ENCODE measurements at places on chromosomes 4 and X.

DNA sequence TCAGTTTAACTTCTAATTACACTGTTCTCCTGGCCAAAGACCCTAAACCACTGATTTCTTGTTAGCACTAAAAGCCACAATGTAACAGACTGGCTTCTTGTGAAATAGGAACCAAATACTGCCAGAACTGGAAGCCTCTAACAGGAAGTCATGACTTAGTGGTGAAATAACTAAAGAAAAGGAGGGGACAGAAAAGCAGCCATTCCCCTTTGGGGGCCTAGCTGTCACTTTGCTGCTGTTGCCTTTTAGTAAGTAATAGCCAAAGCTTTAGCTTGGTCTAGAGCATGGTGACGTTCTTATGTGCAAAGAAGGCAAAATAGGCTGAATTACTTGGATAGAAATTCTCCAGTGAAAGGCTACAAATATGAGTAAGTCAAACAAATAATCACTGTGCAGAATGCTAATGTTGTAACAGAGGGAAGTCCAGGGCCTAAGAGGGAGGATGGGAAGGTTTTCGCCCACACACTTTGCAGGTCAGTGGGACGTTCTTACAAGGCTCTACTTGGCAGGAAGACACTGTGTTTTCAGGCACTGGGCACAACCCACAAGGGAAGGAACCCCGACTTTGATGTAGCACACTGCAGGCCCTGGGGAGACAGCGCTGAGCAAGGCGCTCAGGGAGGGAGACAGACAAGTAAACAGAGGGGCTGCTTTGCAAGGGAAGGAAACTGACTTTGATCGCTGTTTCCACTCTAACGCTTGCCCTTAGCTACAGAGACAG is 16.7 kb downstream of the GAB3 start:
- DNase-seq: peak; percentile 57

- no peak for DNase-seq
Measured at GRCh38 chr4:103074744-103075434, 1.7 kb downstream of the SLC9B2 start.

DNA sequence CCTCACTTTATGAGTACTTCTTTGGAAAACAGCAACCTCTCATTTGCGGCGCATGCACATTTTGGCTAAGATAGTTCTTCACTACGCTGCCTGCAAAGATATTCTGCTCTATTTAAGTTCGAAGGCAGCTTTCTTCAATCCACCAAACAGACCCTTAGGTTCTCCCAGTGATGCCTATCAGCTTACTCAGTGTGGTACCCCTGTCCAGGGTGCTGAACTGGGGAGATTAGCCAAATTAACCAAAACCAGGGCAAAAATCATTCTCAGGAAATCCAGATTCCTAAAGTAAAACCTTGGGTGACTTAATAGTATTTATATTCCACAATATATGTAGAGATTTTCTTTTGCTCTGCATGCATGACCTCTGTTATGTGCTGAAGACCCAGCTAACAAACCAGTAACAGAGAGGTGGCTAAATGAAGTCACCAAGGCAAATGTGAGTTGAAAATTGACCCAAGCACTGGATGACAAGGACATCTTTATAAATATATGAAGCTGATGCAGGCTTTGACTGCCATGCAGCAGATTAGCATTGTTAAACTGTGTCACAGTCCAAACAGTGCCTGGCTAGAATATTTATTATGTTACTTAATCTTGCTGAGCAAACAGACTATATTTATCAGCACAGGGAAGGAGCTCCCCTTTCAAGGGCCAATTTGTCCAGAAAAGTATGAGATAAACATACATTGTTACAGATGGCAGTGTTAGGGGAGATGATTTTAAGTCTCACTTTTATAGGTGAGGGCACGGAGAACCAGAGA is 418.2 kb downstream of the STIM2 start:
- no peak for DNase-seq

DNA sequence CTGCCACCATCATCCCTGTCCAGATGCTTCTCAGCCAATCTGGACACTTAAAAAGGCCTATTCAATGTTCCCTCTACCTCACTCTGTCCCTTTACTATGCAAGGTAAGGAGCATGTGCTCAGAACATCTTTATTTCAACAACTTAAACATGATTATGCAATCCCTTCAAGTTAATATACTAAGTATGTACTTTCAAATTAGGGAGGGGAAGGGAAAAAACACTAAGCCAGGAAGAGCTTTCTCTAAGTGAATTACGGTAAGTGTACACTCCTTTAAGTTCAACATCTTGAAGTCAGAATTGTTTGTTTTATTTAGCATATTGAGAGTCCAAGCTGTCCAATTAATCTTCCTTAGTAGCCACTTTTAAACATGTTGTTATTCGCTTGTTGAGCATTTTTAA is 14.1 kb downstream of the SLC10A7 start:
- DNase-seq: no peak

DNA sequence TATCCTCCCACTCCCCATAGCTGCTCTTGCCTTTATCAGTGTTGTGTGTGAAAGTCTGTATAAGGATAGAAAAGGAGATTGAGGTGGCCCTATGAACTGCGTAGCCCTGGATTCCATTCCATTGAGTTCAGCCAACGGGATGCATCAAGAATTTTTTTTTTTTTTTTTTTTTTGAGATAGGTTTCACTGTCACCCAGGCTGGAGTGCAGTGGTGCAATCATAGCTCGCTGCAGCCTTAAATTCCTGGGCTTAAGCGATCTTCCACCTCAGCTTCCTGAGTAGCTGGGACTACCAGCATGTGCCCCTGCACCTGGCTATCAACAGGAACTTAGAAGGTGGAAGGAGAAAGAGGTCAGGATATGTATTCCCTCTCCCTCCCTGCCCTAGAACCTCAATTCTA is 187.2 kb upstream of the SPRY1 start:
- no peak for DNase-seq

DNA sequence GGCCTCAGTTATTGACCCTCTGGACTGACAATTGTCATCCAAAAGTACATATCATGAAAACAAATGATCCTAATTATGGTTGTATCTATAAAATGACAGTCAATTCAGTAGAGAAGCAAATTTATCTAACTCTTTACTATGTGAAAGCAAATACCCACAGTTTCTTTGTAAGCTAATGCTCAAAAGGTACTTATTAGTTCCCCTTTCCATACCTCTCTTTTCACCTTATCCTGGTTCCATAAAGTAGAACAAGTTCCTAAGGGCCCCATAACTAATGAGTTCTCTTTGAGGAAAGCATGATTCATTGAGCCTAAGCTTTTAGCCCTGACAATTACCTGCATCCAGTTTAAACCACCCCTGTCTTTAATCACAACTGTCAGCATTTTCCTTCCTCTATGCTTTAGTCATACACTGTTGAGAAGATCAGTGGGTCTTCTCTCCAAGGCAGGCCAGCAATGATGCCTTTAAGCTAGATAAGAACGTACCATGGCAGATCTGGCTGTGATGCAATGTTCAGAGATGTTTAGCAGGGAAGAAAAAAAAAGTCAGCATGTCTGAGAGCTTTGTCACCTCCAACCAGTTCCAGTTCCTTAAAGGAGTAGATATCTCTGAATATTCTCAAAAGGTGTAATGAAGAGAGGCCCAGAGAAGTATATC is 179.7 kb upstream of the RASGEF1B start:
- DNase-seq: no peak

GRCh38 chrX:14864631-14865030 is 8.2 kb downstream of the FANCB start:
- DNase-seq: no peak

- DNase-seq: no peak
Measured at GRCh38 chrX:12360986-12361598, 222.8 kb downstream of the FRMPD4 start.

DNA sequence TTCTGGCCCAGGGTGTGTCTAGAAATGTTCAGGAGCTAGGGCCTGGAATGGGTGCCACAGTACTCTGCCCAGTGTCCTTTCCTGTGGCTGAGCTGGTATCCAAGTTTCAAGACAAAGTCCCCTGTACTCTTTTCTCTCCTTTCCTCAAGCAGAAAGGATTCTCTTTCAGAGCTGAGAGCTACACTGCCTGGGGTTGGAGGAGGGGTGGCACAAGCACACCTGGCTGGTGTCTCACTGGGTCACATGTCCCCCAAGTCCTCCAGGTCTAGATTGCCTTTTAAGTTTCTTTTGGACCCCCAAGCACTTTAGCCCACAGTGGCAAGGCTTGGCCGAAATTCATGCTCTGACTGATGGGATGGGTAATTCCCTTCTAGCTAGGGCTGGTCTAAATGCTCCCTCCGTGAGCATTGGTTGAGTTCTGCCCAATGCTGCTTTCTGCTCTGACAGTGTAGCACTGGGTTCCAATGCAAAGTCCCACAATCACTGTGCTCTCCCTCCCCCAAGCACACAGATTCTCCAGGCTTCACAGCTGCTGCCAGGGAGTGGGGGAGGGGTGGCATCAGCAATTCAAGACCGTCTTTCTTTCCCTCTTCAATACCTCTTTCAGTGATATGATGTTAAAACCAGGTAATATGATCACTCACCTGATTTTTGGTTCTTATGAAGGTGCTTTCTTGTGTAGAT is 47.8 kb downstream of the BEX3 start:
- DNase-seq: no peak

DNA sequence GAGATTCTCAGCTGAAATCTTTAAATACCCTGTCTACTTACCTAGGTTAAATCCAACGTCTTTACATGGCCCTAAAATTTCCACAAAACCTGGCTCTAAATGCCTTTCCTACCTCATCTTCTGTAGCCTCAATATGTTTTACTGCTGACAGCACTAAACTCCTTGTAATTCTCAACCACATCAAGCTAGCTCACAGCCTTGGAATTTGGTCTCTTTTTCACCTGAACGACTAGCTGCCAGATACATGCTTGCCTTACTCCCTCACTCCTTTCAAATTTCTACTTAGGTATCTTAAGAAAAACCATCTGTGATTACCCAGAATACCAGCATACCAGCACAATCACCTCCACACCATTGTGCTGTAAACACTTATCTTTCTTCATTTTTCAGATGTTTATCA is 635.6 kb upstream of the PCDH10 start:
- no peak for DNase-seq

DNA sequence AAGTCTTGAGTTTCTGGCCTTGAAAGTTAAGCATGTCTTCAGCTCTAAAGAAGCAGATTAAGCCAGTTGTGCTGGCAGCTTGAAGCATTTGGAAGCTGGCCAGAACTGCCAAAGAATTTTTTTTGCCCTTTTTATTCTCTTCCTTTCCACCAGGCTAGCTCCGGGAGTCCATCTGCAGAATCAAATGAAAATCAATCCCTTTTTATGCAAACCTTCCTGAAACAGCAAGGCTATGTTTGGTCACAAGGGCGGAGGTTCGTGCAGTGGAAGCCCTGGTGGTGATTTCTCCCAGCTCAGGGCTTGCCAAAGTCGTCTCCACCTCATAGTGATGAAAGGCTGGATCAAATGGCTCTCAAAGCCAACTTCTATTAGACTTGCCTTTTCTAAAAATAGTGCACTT is 21.6 kb upstream of the C4orf54 start:
- no peak for DNase-seq

DNA sequence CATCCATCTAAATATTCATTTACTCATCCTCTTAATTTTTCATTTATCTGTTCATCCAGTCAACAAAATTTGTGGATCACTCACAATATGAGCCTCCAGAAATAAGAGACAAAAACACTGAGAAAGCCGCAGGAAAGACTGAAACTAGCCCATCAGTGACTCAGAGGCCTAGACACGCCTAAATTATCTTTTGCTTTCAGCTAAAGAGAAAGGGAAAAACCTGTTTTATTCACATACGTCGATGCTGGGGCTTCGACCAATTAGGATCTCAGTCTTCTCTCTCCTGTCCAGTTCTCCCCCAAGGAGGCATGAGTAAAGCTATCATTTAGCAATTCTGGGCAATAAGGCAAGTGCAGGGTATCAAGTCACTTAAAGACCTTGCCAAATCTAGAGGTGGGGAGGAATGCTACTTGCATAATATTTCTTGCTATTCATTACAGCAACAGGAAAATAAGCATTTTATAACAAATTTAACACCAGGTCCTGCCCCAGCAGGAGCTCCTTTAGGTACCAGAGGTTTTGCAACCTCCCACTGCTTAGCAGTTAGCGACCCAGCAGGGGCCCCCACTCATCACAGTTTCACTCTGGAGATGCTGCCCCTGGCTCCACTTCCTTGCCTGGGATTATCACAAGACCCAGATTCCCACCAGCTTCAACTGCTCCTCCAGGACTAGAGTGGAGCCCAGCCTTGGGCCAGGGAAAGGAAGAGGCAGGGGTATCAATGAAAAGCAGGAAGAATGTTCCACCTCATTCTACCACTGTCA is 30.1 kb upstream of the TMEM154 start:
- DNase-seq: no peak

- no peak for DNase-seq
Measured at GRCh38 chr4:172758586-172759340, 409.8 kb upstream of the GALNT7 start.

GRCh38 chr4:184662236-184662635 is 12.7 kb downstream of the PRIMPOL start:
- no peak for DNase-seq

DNA sequence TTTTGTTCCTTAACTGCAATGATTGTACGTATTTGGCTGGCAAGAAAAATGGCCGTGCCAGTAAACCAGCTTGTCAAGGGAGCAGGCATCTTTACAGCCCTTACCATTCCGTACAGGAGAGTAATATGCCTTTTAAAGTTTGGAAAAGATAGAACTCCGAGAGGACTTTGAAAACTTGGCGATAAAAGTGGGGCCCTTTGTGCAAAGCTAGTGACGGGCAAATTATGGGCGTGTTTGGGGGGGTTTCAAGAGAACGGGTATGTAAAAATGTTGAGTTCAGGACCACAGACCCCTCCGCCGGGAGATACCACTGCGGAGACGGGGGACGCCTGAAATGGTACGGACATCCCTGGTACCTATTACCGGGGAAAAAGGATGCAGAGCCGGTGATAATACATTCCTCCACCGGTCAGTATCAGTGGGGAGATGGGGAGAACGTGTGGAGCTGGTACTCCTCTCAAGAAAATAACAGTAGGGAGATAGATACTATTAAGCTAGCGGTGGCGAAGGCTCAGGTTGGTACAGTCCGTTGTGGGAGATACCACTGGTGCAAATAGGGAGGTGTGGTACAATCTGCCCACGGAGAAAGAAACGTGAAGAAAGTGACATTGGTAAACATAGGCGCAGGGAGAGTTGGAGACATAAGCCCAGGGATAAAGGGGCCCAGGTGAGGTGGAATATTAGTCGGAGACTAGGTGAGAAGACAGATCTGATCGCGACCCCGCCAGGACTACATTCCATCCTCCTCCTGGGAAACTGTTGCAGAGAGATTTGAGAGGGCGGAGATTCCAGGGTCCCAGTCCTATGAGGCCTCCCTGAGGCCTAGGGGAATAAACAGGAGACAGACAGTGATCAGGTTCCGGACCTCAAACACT is 14.5 kb downstream of the SPACA5 start:
- peak; percentile 70 for DNase-seq

GRCh38 chrX:46433892-46434291 is 111.3 kb downstream of the ZNF674 start:
- DNase-seq: no peak

GRCh38 chrX:3518870-3519269 is 172.4 kb upstream of the MXRA5 start:
- DNase-seq: no peak

- no peak for DNase-seq
Measured at GRCh38 chr4:24968992-24969391, 56.1 kb upstream of the CCDC149 start.

- no peak for DNase-seq
Measured at GRCh38 chr4:110753466-110753865, 130.6 kb upstream of the PITX2 start.

Data from CD4-positive, alpha-beta T cell treated with Interleukin-15 for 1 hour (primary cell).